Bronchial epithelial cell (primary cell): ENCODE measurements at places on chromosomes 12 and 14. TPM values are rescaled to one million over a fixed set of nuclear protein-coding genes. Genes with fewer than 3 reads are reported as not detected.

TCL1B gene
- total RNA-seq = not detected in 2 replicates

KCNH3 gene
- total RNA-seq = under 0.01 TPM in 2 replicates

MAPKAPK5 gene
- total RNA-seq = 43.3 and 45.5 TPM in 2 replicates

KLHDC1 gene
- total RNA-seq = 0.90 and 1.1 TPM in 2 replicates

ERH gene
- total RNA-seq = 91.6 and 242 TPM in 2 replicates

LBHD2 gene
- not detected in 2 replicates for total RNA-seq

GARIN6 gene
- not detected in 2 replicates for total RNA-seq

APAF1 gene
- 9.1 and 12.4 TPM in 2 replicates for total RNA-seq

CLEC14A gene
- total RNA-seq = not detected in 2 replicates

GLIPR1L2 gene
- 0.26 and 0.64 TPM in 2 replicates for total RNA-seq

DNA sequence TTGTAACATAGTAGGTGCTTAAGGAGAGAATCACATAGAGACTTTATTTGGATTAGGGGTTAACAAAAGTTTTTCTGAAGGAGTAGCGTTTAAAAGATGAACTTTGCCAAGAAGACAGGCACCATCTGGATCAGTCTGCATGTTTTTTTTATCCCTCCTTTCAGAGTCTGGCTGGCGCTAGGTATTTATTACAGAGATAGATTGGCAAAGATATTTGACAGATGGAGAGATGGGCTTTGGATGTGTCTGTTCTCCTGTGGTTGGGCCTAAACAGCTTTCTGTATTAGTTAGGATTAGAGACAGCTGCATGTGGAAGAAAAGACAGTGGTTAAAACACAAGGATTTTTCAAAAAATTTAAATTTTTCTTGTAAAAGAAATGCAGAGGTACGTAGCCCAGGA, 133.9 kb downstream of the C12orf75 start:
- DNase-seq = no peak

GRCh38 chr12:42365486-42365885, 39.5 kb downstream of the PPHLN1 start:
- DNase-seq = no peak

DNA sequence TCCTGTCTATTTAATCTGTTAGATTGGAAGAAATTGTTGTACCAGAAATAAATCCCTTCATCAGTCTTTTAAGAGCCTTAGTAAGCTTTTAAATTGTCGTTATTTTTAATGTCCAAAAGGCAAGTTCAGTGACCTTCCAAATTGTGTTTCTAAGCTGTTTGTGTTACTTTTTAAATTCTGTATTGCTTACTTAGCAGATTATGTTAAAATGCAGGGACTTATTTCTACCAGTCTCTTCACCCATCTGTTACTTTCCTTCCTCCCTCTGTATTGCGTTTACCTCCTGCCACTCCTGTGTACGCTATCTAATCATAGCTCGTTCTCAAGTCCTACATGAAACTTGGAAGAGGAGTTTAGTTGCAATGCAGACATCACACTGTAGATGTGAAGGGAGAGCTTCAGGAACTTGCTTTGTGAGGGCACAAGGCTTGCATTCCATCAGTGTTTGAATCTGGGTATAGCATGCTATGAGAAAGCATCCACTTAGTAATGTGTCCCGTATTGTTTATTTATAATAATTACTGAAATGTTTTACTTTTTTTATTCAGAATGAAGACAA, 406.5 kb upstream of the RGS6 start:
- no peak for DNase-seq

DNA sequence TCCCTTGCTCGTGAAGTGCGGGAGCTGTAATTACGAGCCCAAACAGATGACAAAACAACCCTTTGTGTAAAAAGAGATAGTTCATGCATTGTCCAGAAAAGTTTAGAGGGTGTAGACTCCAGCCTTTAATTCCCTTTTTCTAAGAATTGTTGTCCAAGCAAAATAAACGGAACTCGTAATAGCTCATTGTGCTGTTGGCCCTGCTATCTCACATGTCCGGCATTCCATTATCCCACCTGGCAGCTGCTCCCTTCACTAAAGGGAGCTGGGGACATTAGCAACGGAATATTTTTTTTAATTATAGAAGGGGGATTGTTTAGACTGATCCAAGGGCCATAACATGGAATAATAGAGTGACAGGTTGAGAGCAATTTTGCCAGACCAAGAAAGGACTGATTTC, 277.5 kb upstream of the TBX3 start:
- DNase-seq = no peak

DNA sequence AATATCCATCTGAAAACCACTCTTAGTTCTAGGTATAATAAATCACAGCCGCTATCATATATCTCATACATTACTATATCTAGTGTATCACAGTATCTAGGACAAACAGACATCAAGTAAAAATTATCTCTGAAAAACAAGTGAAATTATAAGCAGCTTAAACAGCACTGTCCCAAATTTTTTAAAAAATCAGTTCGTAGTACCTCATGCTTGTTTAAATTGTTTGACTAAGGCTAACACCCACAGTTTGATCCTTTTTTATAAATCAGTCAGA, 33.9 kb downstream of the CDK17 start:
- DNase-seq = no peak

- DNase-seq = no peak
These were observed 364.1 kb downstream of the PCNX1 start for GRCh38 chr14:71271166-71271945.

DNA sequence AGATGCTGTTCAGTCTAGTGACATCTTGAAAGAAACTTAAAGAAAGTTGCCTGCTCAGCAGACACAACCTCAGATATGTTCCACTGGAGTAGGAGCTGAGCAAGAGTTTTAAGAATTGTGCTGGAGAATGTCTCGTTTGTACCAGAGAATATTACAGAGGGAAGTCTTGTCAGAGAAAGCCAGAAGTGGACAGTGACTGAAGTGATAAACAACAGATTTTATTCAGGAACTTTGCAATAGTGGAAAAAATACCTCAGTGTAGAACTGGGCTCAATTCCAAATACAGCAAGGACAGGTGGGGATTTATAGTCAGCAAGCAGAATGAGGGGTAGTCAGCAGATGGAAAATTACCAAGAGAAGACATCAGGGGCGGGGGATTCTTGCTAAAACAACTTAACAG, 18.6 kb downstream of the ZDHHC17 start:
- DNase-seq = no peak

- DNase-seq = no peak
These were observed 394.9 kb downstream of the RAD51B start for GRCh38 chr14:68214431-68214830.

DNA sequence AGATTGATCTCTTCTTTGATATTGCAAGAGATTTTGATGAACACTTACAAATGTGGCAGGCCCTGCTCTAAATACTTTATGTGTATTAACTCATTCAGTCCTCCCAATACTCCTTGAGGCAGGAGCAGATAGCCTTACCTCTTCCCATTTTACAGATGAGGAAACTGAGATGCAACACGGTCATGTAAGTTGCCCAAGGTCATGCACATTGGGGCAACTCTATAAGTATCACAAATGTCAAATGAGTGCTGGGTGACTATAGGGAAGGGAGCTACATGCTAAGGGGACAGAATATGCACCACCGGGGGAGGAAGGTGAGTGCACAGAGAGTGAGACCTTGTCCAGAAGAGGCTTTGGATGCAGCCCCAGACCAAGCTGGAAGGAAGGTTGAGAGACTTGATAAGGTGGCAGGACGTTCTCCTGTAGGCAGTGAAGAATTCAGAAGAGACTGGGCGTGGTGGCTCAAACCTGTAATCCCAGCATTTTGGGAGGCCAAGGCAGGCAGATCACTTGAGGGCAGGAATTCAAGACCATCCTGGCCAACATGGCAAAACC, 132.3 kb upstream of the PWP1 start:
- no peak for DNase-seq

GRCh38 chr14:30160608-30161007, 233.0 kb upstream of the PRKD1 start:
- DNase-seq = no peak

GRCh38 chr12:130424858-130425697, 87.4 kb downstream of the PIWIL1 start:
- DNase-seq = no peak

- DNase-seq = peak; percentile 46
These were observed 5.8 kb downstream of the KMT5A start for GRCh38 chr12:123389560-123390351.

DNA sequence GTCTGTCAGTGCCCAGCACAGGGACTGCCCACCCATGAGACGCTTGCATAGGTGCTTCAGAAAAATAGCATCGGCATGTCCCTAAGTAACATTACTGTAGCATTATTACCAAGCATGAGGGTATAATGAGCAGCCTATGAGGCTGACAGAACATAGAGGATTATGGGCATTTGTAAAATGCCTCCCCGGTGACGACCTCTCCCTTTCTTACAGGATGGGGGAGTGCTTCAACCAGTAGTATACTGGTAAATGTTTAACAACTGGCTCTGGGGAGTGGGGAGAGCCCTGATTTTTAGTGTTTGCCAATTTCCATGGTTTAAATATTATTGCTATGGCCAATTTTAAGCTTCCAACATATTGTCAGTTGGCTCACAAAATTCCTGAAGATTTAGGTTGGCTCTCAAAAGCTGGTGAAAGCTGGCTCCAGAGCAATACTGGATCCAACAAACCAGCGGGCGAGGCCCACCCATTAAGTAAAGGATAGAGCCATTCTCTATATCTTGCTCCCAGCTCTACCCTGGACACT, 104.5 kb downstream of the ETNK1 start:
- no peak for DNase-seq

- DNase-seq = peak; percentile 79
These were observed 37.3 kb downstream of the VDR start for GRCh38 chr12:47867495-47867941.

GRCh38 chr12:59649203-59649602, 53.4 kb downstream of the SLC16A7 start:
- peak; percentile 37 for DNase-seq

GRCh38 chr12:104890476-104891096, 67.5 kb downstream of the SLC41A2 start:
- peak; percentile 28 for DNase-seq

GRCh38 chr12:70774055-70774454, 136.8 kb upstream of the PTPRB start:
- DNase-seq = peak; percentile 74
